ENCODE measurements at places on chromosomes 6 and 20.

GRCh38 chr6:33641602-33642001 is 20.5 kb downstream of the ITPR3 start:
- no peak for DNase-seq

DNA sequence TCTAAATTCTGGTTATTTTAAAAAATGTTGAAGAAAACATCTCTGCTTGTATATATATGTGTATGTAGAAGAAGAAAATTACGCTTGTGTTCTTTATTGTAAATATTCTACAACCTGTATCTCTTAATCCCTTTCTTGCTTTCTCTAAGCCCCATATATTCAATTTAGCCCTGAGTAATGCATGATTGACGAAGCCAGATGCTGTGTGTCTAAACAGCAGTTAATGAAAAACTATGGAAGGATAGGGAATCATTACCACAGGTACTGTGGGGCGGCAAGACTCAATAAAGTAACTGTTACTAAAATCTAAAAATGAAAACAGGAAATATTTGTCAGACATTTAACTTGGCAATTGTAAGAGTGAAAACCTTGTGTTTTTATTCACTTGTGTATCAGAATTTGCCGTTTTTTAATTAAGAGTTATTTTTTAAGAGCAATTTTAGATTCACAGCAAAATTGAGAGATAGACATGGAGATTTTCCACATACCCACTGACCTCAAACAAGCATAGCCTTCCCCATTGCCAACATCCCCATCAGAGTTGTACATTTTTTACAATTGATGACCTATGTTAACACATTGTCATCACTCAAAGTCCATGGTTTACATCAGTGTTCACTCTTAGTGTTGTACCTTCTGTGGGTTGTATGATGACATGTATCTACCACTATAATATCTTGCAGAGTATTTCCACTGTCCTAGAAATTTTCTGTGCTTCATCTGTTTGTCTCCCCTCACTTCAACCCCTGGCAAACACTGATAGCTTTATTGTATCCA is 76.7 kb downstream of the BCKDHB start:
- no peak for DNase-seq

DNA sequence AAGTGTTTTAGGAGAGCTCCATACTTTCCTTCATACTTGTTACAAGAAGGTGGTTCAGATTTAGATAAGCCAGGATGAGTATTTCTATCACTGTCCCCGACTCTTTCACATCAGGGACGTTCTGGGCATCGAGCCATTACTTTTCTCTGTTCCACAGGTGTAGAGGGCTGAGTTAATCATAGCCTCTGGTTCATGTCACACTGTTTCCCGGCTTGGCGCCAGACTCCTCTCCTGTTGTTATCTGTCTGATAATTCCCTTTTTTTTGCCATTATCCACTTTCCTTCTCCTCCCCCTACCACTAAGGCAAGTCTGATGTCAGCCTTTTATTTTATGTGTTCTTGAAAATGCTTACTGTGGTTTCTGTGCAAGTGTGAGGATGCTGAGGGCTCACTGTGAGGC is 593.4 kb downstream of the UTRN start:
- no peak for DNase-seq

- no peak for DNase-seq
These were observed 1.6 kb downstream of the HSPA1L start for GRCh38 chr6:31813465-31813849.

GRCh38 chr6:151690303-151690702 is 117.2 kb upstream of the ESR1 start:
- no peak for DNase-seq

DNA sequence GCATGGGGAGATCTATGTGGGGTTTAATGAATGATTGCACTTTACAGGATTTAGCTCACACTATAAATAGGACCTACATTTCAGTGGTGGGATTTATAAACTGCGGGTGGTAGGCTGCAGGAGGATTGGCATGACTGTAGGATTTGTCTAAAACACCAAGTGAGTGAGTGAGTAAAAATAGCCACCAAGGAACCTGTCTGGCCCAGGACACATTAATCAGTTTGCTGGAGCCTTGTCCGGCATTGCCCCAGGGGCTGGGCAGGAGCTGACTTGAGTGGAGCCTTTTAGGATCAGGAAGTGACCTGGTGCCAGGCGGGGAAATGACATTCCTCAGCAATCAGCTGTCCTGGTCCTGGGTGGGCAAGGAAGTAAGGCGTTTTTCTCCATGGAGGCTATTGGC is 278.7 kb upstream of the PRND start:
- no peak for DNase-seq

- DNase-seq, result no peak
These were observed 21.0 kb downstream of the CEP43 start for GRCh38 chr6:167020206-167020605.

GRCh38 chr6:22334778-22335177 is 37.9 kb upstream of the PRL start:
- DNase-seq, result no peak

DNA sequence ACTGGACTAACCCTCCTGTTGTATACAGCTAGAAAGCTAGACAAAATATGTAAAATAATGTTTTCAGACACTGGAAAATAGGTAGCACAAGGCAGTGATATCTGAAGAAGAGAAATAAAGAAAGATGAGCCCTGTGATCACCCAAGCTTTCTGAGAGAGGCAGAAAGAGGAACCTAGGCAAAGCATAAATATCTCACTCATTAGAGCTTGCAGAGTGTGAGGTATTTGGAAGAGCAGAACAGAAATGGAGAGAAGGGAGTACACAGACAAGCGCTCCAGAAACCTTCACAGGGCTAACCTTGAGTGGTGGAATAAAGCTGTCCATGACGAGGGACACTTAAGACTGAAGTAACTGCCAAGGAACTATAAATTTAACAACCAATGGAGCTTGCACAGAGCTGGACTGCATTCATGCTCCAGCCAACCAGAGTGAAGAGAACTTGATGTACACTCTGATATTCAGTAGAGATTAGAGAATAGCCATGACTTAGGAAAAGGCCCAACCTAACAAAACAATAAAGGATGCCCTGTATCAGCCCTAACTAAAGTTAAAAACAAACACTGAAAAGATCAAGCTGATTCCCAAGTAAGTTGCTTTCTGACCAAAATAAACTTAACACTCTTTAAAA is 280.9 kb upstream of the STXBP5 start:
- DNase-seq, result no peak

- no peak for DNase-seq
These were observed 34.5 kb upstream of the MPC1 start for GRCh38 chr6:166417285-166417691.

GRCh38 chr20:12210591-12210990 is 292.9 kb downstream of the BTBD3 start:
- no peak for DNase-seq

DNA sequence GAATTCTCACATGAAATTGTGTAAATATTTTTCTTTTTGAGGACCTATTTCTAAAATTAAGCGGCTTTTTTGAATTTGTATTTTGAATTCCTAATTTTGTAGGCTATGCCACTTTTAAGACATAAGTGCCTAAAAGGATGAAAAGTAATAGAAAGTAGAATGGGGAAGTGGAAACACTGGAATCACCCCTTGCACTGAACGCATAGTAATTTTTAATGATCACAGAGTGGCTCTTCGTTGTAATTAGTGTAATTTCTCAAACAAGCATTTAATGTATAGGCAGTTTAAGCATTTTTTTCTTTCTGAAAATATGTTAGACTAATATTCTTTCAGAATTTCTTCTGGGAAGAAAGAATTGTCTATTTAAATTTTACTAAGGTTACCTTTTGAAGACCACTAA is 73.2 kb downstream of the ARID1B start:
- no peak for DNase-seq

DNA sequence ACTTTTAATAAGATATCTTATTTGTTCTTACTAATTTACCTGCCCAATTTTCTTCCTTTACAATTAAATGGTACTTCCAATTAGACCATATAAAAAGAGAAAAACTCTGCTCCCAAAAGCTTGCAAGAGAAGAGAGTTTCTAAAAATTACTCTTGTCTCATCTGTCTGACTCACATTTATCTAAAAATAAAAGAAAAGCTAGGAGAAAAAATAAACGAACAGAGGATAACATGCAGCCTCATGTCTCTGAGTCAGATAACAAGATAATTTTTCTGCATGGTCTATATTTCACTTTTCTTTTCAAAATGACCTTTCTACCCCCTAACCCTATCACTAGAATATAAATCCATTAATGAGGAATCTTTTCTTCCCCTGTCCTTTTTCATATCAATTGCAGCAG is 127.2 kb upstream of the TCF21 start:
- no peak for DNase-seq

DNA sequence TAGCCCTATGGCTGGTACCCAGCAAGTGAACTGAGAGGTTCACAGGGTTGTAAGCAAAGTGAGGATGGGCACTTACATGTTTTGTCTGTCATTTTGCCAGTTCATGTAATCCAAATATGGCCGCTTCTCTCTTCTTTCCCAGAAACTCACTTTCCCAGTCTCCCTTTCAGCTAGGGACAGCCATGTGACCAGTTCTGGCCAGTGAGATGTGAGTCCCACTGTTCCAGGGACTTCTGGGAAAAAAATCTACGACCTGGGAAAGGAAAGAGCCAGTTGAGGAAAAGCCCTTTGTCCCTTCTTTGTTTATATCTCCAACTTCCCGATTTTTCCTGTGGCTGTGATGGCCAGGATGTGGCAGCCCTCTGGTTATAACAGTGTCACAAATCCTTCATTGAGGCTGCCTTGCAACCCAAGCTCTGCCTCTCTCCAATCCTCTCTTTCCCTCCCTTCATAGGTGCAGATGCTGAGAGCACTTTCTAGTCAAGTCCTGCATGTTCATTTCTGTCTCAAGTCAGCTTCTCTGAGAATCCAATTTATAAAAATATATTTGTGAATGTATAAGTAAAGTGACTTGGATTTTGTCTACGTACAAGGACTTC is 148.6 kb upstream of the ZFP64 start:
- DNase-seq, result no peak

DNA sequence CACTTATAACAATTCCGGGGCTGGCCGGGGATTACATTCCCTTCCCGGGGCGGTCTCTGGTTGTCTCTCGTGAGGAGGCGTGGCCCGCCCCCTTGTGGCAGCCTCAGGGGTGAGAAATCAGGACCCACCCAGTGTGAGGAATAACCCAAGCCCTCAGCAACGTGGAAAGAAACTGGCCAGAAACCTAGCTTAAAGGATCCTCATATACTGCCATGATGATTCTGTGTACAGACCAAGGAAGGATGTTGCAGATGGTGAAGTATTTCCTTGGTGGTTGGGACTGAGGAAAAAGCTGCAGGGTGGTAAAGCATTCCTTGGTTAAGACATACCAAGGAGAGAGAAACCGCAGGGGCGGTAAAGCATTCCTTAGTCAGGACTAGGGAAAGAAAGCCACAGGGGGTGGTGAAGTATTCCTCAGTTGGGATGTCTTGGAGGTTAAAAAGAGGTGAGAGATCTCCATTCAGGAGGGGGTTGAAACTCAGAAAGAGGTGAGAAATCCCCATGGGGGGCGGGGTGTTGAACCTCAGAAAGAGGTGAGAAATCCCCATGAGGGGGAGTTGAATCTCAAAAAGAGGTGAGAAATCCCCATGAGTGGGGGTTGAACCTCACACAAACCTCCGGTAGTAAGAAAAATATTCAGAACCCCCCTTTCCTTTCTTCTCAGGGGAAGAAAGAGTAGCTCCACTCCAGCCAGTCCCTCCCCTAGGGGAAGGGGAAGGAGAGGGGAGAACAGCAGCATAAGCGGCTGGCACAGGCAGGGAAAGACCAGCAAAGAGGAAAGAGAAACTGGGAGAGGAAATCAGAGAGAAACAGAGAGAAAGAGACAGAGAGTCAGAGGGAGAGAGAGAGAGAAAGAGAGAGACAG is 238.1 kb downstream of the RNGTT start:
- DNase-seq, result no peak

DNA sequence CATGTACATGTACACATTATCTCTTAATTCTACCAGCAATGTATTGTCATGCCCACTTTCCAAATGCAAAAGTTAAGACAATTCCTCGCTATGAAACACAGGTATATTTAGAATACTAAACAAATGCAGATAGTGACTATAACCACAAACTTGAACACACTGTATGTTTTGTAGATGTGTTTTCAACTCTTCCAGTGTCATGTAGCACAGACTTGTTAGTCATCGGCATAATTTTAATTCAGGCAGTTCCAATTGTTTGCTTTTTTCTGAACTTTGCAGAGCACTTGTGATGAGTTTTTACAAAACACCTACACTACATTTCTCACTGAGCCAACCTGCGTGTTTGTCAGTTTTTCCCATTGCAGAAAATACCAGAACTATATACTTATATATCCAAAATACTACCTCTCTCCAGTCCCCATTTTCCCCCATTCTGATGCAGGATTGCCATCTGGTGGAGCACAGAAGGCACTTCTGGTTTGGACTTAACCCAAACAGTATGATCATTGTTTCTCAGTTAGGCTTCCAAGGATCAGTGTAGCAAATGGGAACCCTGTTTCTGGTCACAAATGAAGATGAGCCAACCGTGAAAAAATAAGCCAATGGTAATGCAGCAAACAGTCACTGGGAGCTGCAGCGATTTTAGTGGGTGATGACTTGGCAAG is 143.4 kb downstream of the ADGRB3 start:
- peak; percentile 34 for DNase-seq

GRCh38 chr6:145648149-145648548 is 87.2 kb downstream of the EPM2A start:
- DNase-seq, result no peak

DNA sequence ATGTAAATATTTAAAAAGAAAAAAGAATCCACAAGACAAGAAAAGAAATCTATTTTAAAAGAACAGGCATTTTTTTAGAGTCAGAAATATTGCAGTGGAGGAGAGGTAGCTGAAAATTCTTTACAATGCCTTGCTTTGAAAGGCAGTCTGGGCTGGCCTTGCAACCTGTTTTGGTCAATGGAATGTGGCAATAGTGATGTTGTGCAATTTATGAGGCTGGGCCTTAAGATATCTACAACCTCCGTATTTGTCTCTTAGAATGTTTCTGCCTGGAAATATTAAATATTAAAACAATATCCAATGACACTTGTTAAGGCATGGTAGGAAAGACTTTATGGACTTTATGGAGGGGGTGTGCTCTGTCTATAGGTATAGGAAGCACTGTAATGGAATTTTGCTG is 14.8 kb upstream of the SCGN start:
- no peak for DNase-seq

DNA sequence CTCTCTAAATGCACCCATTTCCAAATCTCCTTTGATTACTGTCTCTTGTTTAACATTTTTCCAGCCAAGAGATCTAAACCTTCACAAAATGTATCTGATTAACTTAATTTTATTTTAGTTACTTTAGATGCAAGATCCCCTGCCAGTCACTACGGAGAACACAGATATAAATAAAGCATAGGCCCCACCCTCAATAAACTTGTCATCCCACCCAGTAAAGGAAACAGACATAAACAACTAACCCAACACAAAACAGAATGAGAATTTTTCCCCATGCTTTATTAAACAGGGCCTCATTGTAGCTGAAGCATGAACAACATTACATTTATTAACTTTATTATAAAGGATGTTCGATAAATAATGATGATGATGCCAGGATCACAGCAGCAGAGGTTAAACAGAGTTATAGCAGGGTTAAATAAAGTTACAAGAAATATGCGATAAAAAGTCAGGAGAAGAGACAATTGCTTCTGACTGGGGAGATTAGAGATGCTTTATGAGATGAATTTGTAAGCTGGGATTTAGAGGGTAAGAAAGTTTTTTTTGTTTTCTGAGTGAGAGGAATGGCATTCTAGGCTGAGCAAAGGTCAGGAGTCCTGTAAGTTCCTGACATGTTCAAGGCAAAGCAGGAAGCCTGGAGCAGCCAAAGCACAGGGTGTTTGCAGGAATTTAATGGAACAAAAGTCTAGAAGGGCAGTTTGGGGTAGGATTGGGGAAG is 41.1 kb downstream of the TFAP2A start:
- no peak for DNase-seq

GRCh38 chr6:498795-499231 is 107.3 kb downstream of the IRF4 start:
- DNase-seq, result no peak

GRCh38 chr20:57829336-57829735 is 119.5 kb upstream of the PMEPA1 start:
- DNase-seq, result no peak

Measured in NCI-H748 treated with DMSO at 0.1 percent for 48 hours (cell line).